ENCODE measurements at places on chromosomes 16 and 17.

- no peak for DNase-seq
Observed at GRCh38 chr17:40551879-40552768, 13.1 kb downstream of the CCR7 start.

GRCh38 chr17:80742091-80742490, 197.5 kb downstream of the RPTOR start:
- no peak for DNase-seq

DNA sequence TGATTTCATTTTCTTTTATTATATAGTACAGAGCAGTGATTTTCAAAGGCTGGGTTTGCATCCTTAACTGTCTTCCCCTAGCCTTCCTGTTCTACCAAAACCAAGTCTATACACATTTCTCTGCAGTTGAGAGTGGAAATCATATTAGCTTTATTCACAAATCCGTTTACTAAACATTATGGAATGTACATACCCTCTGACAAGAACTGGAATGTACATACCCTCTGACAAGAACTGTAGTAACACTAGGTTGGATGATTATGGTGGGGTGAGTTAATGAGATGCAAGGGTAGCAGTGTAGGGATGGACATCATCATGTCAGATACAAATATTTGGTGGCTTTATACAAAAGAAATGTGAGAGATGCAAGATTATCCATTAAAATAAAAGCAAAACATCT, 154.8 kb downstream of the CYB561 start:
- DNase-seq = no peak

DNA sequence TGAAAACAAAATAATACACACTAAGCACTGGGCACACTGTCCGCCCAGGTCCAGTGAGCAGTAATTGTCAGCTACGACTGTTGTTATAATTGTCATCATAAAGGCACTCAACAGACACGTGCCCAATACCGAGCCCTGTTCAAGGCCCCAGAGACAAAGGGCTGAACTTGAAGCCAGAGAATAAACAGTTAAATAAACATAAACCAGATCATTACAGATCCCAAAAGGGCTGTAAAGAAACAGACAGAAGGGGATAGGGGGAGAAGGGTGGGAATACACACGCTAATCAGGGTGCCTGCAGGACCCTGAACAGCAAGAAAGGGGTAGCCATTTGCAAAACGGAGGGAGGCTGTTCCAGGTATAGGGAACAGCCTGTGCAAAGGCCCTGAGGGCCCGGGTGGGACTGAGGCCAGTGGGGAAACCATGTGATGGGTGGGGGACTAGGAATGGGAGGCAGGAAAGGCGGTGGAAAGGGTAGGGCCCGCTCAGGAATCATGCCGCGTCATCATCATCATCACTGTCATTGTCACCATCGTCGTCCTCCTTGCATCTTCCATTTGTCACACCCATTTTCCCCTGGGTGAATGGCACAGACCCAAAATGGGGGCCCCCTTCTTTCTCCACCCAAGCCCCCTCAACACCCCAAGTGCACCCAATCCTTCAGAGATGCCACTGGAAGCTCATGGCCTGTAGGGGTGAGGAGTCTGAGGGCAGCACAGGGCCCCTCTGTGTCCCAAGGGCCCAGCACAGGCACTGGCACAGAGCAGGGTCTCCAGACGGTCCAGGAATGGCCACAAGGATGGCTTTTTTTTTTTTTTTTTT, 6.3 kb downstream of the CARHSP1 start:
- DNase-seq = no peak

GRCh38 chr17:70426752-70427151, 257.4 kb downstream of the KCNJ2 start:
- DNase-seq = no peak

- DNase-seq = no peak
Observed at GRCh38 chr16:57304169-57305061, 19.9 kb upstream of the PLLP start.

GRCh38 chr17:7423679-7424078, 1.7 kb upstream of the SPEM2 start:
- DNase-seq = no peak

DNA sequence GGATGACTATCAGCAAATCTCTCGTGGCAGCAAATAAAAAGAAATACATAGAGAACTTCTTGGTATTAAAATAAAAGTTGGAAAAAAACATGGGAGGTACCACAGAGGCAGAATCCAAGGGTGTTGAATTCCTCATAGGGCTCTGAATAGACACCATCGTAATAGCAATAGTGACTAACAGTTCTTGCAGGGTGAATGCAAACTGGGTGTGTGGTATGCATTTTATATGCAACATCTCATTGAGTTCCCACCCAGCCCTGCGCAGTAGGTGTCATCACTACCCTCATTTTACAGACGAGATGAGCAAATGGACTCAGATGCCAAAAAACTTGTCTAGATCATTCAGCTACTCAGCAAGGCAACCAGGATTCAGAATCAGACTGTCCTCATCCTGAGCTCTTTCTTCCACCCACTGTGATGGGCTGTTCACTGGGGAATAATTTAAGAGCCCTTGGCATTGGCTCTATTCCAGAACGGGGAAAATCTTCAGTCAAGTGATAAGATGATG, 354.6 kb upstream of the CDH11 start:
- DNase-seq = no peak

GRCh38 chr16:2476345-2476720, 1.4 kb downstream of the TBC1D24 start:
- no peak for DNase-seq

DNA sequence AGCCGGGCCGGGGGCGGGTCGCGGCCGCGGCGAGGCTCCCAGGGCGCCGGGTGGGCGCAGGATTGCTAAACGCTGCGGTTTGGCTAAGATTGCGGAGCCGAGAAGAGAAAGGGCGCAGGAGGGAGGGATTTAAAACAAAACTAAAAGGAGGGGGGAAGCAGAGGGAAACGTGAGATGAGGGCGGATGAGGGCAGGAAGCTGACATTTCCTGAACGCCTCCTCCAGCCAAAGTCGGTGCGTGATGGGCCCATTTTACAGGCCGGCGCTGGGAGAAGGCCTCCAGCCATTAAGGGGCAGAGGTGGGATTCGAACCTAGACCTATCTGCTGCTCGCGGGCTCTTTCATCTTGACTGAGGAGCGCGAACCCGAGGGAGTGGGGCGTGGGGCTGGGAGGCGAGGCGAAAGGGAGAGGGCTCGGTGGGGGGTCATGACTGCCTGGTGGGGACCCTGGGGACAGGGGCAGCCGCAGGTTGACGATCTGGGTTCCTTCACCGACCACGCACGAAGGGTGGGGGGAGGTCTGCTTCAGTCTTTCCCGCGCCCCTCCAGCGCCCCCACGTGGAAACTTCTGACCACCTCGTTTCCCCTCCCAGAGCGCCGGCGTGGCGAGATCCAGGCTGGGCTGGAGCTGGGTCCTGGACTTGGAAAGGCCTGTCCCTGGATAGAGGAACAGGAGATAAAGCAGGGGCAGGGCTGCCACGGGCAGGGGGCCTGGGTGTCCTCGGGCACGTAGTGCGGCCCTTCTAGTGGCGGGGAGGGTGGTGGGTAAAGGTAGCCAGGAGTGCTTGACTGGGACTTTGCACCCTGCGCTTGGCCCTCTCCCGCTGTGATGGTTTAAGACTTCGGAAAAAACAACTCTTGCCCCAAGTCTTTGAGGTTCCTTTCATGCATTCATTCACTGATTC, 3.8 kb upstream of the TAC4 start:
- DNase-seq = peak; percentile 65

- DNase-seq = no peak
Observed at GRCh38 chr16:2006317-2006716, 3.3 kb downstream of the ZNF598 start.

DNA sequence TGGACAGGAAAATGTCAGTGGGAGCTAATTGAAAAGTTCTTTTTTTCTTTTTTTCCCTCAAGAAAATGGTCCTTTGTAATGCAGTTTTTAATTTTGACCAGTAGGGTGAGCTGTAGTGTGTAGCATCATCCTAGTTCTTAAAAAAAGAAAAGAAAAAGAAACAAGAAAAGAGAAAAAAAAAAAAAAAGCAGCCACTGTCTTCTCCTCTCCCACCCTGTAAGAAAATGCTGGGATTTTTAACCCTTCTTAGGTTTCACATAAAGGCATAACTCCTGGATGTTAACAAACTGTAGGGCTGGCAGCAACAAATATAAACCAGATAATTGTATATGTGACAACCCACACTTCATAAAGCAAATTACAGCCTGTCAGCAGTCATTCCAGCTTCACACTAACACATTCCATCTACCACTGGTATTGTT, 78.1 kb downstream of the SKAP1 start:
- no peak for DNase-seq

DNA sequence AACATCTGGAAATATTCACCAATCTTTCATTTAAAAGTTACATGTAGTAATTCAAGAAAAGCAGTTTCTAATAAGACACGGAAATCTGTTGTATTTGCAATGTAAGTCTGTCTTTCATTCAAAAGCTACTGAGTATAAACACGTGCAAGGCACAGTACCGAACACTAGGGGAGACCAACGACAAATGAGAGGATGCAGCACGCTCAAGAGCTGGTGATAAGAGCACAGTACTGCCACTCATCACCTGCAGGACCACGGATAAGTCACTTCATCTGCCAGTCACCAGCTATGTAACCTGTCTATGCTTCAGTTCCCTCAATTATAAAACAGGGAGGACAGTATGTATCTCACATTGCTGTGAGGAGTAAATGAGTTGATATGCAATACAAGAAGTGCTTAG, 67.1 kb downstream of the CLEC18A start:
- peak; percentile 1 for DNase-seq

- no peak for DNase-seq
Observed at GRCh38 chr16:70695331-70696070, 9.6 kb upstream of the MTSS2 start.

- no peak for DNase-seq
Observed at GRCh38 chr17:179066-179432, 2.4 kb downstream of the DOC2B start.

GRCh38 chr17:7803981-7804380, 30.0 kb upstream of the KDM6B start:
- DNase-seq = no peak

GRCh38 chr16:27644165-27644564, 94.2 kb downstream of the KATNIP start:
- no peak for DNase-seq

- DNase-seq = peak; percentile 29
Observed at GRCh38 chr16:57764341-57765159, 29.0 kb downstream of the KATNB1 start.

DNA sequence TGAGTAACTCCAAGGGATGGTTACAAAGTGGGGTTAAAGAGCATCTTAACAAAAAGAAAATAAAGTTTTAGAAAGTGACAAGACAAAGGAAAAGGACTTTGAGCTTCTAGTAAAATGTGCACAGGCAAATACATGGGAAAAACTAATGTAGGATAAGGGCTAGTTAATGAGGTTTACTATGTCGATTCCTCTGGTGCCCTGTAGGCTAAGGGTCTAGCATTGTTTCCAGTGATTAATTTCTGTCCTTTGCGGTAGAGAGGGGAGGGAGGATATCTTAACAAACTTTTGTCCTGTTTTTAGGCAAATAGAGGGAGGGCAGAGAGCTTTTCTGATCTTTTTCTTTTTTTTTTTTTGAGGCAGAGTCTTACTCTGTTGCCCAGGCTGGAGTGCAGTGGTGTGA, 96.6 kb upstream of the SIAH1 start:
- DNase-seq = no peak

GRCh38 chr16:77579351-77579891, 142.9 kb upstream of the NUDT7 start:
- DNase-seq = no peak

DNA sequence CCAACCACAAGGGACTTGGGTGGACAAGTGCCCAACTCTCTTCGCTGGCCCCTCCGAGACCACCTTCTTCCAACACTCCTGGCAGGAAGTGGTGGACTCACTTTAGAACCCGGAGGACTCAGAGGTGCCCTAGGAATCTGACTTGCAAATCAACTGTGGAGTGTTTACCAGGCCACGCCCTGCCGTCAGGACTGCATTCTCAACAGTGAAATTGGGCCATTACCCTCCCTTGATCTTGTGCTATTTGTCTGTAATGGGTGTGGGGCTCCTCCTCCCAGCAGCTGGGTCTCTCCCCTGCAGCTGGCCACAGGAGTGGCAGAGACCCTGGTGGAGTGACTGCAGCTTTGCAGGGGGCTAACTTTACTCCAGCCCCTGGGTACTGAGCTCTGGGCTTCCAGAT, 212.2 kb upstream of the RPL38 start:
- no peak for DNase-seq

DNA sequence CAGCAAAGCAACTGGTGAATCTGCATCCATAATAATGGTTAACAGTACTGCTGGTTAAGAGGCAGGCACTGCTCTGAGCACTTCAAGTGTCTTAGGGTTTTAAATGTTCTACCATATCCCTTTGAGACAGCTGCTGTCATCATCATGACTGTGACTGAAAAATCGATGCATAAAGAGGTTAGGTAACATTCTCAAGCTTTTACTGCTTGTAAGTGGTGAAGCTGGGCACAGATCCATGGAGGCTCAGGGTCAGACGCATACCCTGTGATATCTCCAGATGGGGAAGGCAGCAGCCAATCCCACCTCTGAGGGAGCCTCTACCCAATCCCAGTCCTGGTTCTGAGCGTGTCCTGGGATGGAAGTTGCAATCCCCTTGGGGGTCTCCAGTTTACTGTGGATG, 57.6 kb upstream of the SOX9 start:
- DNase-seq = no peak

DNA sequence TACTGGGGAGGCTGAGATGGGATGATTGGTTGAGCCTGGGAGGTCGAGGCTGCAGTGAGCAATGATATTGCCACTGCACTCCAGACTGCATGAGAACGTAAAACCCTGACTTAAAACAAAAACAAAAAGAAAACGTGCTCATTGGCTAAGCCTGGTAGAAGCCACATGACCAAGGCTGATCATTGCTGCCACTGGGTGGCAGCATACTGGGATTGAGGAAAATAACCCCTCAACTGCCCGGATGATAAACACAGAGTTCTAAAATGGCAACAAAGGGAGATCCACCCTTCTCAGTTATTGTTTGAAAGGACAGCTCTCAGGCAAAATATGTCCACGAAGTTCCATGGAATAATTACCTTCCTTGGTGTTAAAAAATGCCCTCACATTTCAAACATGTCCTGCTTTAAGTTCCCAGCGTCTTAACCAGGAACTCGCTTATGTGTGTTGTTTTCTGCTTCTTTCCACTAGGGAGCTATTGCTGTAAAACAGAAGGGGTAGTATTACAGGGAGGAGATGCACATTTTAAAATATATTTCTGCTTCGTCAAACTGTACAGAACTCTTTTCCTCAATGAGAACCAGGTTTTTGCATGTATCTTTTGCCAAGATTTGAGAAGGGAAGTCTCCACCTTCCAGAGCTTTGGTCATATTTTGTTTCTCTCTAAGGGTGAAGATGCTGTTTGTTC, 675.3 kb downstream of the MAF start:
- DNase-seq = peak; percentile 37

GRCh38 chr17:4541328-4542002, 13.7 kb downstream of the MYBBP1A start:
- no peak for DNase-seq

DNA sequence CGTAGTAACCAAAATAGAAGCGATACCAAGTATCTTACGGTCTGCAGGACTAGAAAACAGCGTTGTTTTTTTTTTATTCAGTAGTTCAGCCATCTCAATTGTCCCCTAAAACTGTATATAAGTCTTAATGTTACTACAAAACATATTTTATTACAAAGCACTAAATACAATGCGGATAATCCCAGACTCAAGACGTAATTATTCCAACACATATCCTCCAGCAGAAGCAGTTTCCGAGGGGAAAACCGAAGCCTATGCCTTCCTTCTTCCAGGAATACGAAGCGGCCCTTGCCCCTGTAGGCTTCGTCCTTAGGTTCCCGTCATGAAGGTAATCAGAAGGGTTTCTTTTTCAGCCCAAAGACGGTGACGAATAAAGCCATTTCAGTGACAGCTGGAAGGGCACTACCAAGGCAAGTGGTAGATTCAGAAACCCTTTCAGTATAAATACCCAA, 2.3 kb downstream of the TMEM107 start:
- DNase-seq = no peak

GRCh38 chr16:46830417-46830901, 521 bp downstream of the C16orf87 start:
- DNase-seq = peak; percentile 22
